ENCODE measurements at places on chromosomes 1 and 21. TPM values are rescaled to one million over a fixed set of nuclear protein-coding genes. Genes with fewer than 3 reads are reported as not detected.

DNA sequence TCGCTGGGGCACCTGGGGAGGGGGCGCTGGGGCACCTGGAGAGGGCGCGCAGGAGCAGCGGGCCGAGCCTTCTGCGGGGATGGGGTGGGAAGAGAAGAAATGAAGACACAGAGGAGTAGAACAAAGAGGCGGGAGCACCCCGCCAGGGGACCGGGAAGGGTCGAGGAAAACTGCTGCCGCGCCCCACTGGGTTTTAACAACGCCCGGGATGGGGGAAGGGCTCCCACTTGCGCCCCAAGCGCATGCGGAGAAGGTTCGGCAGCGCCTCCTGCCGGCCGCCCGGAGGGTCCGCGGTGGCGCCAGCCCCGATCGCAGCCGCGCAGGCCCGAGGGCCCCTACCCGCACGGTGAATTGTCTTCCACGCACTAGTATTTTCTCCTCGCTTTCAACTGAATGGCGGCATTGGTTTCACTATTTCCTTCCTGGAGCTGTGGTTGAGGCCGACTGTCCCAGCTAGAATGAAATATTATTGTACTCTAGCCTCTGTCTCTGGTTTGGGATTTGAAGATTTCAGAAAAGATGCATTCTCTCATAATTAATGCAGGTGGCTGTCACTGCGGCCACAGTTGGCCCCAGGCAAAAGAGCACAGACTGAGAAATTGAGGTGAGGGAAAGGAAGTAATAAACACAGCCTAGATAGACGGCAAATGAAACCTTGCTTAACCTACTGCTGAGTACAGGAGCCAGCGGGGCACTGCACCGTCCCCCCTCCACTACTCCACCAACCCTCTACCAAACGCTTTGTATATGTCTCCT lies 57.3 kb downstream of the MAB21L3 start:
- peak overlapping the region; percentile 58 for H3K27ac ChIP-seq
- H3K4me1 ChIP-seq, result no peaks in the 10 kb centered on the region
- no peak overlapping the region for H3K4me3 ChIP-seq
- H3K27me3 ChIP-seq, result no peaks in the 10 kb centered on the region
- DNase-seq, result peak; percentile 88
- H3K36me3 ChIP-seq, result no peaks in the 10 kb centered on the region

- no peaks in the 10 kb centered on the region for H3K27me3 ChIP-seq
- no peak overlapping the region for H3K4me3 ChIP-seq
- H3K4me1 ChIP-seq, result peaks cover 5% of the 10 kb centered on the region
- no peak for DNase-seq
Measured at GRCh38 chr1:162117039-162117774, 47.7 kb downstream of the NOS1AP start.

DNA sequence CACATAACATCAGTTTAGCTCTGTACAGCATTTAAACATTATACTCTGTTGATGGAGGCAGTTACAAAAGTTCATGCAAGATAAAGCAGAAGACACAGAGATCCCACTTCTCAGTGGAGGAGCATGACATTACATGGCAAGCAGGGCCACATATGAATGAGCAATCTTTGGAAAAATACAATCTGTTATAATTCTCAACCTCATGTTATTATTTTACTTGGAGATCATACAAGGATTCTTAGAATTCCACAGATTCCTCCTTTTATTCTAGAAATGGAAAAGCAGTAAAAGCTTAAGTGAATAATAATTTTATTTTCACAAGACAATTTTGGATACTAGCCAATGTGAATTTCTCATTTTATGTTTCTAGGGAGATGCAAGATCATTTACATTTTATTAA lies 66.6 kb downstream of the IFI44 start:
- no peaks in the 10 kb centered on the region for H3K4me1 ChIP-seq
- no peaks in the 10 kb centered on the region for H3K27me3 ChIP-seq
- no peak overlapping the region for H3K4me3 ChIP-seq
- no peak for DNase-seq
- no peaks in the 10 kb centered on the region for H3K36me3 ChIP-seq

GRCh38 chr1:33025180-33025569 lies 11.5 kb downstream of the AK2 start:
- no peak overlapping the region for H3K27ac ChIP-seq
- H3K4me1 ChIP-seq, result no peaks in the 10 kb centered on the region

The ZBTB48 gene
- total RNA-seq, result 50.9 TPM

Measured in adrenal gland (tissue), 19 donors.